NCI-H1105 (cell line): ENCODE measurements at places on chromosomes 7 and 10.

- DNase-seq, result no peak
Observed at GRCh38 chr7:79185605-79186004, 267.9 kb downstream of the MAGI2 start.

DNA sequence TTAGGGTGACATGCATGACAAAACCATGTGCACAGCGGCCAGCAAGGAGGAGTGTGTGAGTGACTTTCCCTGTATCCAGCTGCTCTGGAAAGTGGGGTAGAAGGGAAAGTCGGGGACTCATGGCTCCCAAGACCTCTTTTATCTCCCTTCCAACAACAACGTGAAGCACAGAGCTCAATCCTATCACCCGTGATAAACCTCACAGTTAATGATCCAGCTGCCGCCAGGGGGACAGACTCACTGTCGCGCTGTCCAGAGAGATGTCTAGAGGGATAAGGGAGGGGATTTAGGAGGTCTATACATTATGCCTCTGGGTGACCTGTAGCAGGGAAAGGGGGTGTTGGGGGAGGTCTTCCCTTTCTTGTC is 84.0 kb upstream of the SMNDC1 start:
- no peak for DNase-seq

- no peak for DNase-seq
Observed at GRCh38 chr10:12785415-12785831, 216.1 kb downstream of the CCDC3 start.

GRCh38 chr7:8442814-8443304 is 9.4 kb downstream of the NXPH1 start:
- DNase-seq, result no peak

GRCh38 chr7:124310934-124311390 is 278.1 kb upstream of the TMEM229A start:
- no peak for DNase-seq

- no peak for DNase-seq
Observed at GRCh38 chr7:45246339-45246738, 88.7 kb downstream of the RAMP3 start.

GRCh38 chr10:132518572-132519381 is 18.8 kb upstream of the INPP5A start:
- peak; percentile 52 for DNase-seq
